H1 (cell line): ENCODE measurements at places on chromosomes 11 and 22.

DNA sequence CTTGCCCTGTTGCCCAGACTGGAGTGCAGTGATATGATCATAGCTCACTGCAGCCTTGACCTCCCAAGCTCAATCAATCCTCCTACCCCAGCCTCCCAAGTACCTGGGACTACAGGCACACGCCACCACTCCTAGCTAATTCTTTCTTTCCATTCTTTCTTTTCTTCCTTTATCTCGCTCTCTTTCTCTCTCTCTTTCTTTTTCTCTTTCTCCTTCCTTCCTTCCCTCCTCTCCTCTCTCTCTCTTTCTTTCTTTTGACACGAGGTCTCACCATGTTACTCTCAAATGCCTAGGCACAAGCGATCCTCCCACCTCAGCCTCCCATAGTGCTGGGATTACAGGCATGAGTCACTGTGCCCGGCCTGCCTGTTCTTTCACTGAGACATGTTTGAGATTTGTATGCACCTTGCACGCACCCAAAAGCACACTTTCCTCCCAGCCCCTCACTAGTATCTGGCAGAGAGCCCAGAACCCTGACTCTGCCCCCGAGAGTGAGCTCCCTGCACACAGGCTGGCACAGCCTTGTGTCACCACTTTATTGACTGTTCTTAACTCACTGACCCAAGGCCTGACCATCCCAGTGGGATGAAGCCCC is 56.8 kb downstream of the CD6 start:
- DNase-seq, result no peak
- no peak overlapping the region for H3K4me3 ChIP-seq
- H3K36me3 ChIP-seq, result no peaks in the 10 kb centered on the region
- peaks cover 2% of the 10 kb centered on the region; the same call in 1 of the 2 replicates for H3K27me3 ChIP-seq

DNA sequence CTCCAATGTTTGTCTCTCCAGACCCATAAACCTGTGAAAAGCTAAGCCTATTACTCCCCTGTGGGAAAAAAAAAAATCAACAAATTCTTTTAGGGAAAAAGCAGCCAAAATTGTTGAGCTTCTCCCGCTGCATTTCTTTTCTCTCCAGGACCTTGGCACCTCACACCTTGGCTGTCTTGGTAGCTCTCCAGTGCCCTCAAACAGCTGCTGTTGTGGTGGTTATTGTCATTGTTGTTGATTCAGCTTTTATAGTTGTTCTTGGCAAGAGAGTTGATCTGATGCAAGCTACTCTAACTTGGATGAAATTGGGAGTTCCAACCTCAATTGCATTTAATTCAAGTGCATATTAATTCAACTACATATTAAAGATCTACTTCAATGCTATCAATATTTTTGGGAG is 516.9 kb upstream of the LARGE1 start:
- no peak for DNase-seq
- no peak overlapping the region for H3K4me3 ChIP-seq
- no peaks in the 10 kb centered on the region for H3K36me3 ChIP-seq
- H3K27ac ChIP-seq, result no peak overlapping the region
- H3K27me3 ChIP-seq, result no peaks in the 10 kb centered on the region

DNA sequence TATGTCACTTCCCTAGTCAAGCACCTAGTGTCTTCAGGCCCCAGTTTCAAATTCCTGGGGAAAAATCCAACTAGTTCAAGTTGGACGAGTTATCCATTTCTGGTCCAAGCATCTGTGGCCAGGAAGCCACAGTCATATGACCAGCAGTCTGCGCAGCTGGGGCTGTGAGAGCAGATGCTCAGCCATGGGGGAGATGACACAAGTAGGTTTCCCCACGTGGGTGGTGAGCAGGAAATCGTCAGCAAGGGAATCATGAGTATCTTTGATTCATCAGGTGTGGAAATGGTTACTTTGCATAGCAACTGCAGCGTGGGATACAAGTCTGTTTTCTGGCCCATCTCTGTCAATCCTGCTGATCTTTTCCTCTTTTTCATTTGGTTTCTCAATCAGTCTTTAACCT is 185.3 kb downstream of the C11orf91 start:
- H3K4me1 ChIP-seq, result no peaks in the 10 kb centered on the region

DNA sequence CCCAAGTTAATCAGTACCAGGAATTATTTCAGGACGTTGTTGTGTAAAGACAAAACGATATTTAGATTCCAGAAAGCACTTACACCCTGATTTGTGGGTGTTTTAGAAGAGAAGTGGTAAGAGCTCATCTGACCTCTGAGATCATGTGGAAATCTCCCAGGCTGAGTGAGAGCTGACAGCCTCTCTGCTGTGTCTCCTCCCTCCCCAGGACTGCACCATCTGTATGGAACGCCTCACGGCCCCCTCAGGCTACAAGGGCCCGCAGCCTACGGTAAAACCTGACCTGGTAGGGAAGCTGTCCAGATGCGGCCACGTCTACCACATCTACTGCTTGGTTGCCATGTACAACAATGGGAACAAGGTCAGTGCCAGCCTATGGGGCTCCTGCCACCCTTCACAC is 20.0 kb downstream of the DTX4 start:
- H3K4me3 ChIP-seq, result no peak overlapping the region
- DNase-seq, result no peak
- H3K4me1 ChIP-seq, result no peaks in the 10 kb centered on the region
- H3K27me3 ChIP-seq, result no peaks in the 10 kb centered on the region

DNA sequence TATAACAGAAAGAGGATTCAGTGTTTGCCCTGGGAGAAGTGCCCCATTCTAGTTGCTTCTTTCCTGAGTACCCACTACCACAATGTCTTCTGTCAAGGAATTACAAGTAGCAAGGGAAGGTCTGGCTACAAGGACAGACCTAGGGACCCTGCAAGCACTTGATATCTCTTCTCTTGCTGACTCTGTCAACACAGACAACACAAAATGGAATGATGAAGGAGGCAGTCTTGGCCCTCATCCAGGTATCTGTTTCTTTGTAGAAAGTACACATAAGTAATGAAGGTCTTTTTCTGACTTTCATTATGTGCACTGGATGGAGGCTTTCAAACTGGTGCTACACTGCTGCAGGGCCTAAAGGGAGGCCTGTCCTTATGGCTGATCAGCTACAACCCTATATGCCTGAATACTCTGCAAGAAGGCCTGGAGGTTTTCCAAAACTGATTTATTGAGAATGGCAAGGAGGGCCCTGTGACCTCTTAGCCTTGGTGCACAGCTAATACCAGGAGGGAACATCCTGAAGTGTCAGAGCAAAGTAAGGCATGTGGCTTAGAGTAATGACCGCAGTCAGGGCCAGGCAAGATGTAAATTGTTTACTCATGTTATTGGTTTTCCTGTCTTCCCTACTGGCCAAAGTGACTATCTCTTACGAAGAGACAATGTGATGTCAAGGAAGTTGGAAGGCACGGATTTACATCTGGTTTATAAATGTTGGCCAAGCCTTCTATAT is 31.2 kb downstream of the GAB2 start:
- no peak for DNase-seq
- H3K4me1 ChIP-seq, result no peaks in the 10 kb centered on the region
- H3K27me3 ChIP-seq, result no peaks in the 10 kb centered on the region
- H3K27ac ChIP-seq, result no peak overlapping the region
- no peak overlapping the region for H3K4me3 ChIP-seq
- no peaks in the 10 kb centered on the region for H3K36me3 ChIP-seq

DNA sequence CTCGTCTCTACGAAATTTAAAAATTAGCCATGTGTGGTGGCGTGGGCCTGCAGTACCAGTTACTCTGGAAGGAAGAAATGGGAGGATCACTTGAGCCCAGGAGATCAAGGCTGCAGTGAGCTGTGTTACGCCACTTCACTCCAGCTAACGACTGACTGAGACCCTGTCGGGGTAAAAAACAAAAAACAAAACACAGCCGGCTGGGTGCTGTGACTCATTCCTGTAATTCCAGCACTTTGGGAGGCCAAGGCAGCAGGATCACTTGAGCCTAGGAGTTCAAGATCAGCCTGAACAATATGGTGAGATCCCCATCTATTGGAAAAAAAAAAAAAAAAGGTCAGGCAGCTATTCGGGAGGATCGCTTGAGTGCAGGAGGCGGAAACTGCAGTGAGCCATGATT is 2.4 kb downstream of the PAFAH1B2 start:
- H3K36me3 ChIP-seq, result peaks cover 45% of the 10 kb centered on the region
- peaks cover 6% of the 10 kb centered on the region for H3K4me1 ChIP-seq
- DNase-seq, result no peak

- no peak overlapping the region for H3K4me3 ChIP-seq
- H3K4me1 ChIP-seq, result peaks cover 2% of the 10 kb centered on the region
- no peaks in the 10 kb centered on the region; the same call in 1 of the 2 replicates for H3K27me3 ChIP-seq
- H3K36me3 ChIP-seq, result no peaks in the 10 kb centered on the region
Observed at GRCh38 chr11:69434471-69434931, 47.0 kb upstream of the LINC01488 start.

GRCh38 chr11:59216641-59217564 is 4.2 kb upstream of the MPEG1 start:
- no peak overlapping the region for H3K4me3 ChIP-seq
- no peaks in the 10 kb centered on the region for H3K27me3 ChIP-seq
- no peaks in the 10 kb centered on the region for H3K36me3 ChIP-seq
- H3K27ac ChIP-seq, result no peak overlapping the region

- no peaks in the 10 kb centered on the region; the same call in 1 of the 2 replicates for H3K27me3 ChIP-seq
- H3K4me1 ChIP-seq, result no peaks in the 10 kb centered on the region; the same call in 1 of the 2 replicates
- no peak overlapping the region for H3K4me3 ChIP-seq
- no peak for DNase-seq
Observed at GRCh38 chr22:45993143-45993692, 16.3 kb upstream of the WNT7B start.

GRCh38 chr11:44016131-44016530 is 31.6 kb upstream of the ACCSL start:
- no peak overlapping the region for H3K4me3 ChIP-seq
- peak; percentile 23 for DNase-seq
- no peak overlapping the region for H3K27ac ChIP-seq
- no peaks in the 10 kb centered on the region for H3K4me1 ChIP-seq

DNA sequence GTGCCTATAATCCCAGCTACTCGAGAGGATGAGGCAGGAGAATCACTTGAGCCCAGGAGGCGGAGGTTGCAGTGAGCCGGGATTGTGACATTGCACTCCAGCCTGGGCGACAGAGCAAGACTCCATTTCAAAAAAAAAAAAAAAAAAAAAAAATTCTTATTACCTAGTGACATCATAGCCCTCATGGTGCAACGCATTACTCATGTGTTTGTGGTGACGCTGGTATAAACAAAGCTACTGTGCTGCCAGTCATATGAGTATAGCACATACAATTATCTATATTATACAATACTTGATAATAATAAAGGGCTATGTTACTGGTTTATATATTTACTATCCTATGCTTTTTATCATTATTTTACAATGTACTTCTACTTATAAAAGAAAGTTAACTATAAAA is 41.2 kb downstream of the OR2AT4 start:
- no peaks in the 10 kb centered on the region for H3K4me1 ChIP-seq
- H3K27me3 ChIP-seq, result no peaks in the 10 kb centered on the region
- H3K4me3 ChIP-seq, result no peak overlapping the region

- no peaks in the 10 kb centered on the region for H3K27me3 ChIP-seq
- no peak overlapping the region for H3K27ac ChIP-seq
- DNase-seq, result no peak
- H3K36me3 ChIP-seq, result no peaks in the 10 kb centered on the region
Observed at GRCh38 chr11:104076455-104076854, 40.0 kb downstream of the DDI1 start.

- H3K36me3 ChIP-seq, result no peaks in the 10 kb centered on the region
- no peak overlapping the region for H3K27ac ChIP-seq
- no peaks in the 10 kb centered on the region for H3K4me1 ChIP-seq
- no peak overlapping the region for H3K4me3 ChIP-seq
- DNase-seq, result no peak
Observed at GRCh38 chr11:78268591-78269410, 80.1 kb downstream of the USP35 start.

DNA sequence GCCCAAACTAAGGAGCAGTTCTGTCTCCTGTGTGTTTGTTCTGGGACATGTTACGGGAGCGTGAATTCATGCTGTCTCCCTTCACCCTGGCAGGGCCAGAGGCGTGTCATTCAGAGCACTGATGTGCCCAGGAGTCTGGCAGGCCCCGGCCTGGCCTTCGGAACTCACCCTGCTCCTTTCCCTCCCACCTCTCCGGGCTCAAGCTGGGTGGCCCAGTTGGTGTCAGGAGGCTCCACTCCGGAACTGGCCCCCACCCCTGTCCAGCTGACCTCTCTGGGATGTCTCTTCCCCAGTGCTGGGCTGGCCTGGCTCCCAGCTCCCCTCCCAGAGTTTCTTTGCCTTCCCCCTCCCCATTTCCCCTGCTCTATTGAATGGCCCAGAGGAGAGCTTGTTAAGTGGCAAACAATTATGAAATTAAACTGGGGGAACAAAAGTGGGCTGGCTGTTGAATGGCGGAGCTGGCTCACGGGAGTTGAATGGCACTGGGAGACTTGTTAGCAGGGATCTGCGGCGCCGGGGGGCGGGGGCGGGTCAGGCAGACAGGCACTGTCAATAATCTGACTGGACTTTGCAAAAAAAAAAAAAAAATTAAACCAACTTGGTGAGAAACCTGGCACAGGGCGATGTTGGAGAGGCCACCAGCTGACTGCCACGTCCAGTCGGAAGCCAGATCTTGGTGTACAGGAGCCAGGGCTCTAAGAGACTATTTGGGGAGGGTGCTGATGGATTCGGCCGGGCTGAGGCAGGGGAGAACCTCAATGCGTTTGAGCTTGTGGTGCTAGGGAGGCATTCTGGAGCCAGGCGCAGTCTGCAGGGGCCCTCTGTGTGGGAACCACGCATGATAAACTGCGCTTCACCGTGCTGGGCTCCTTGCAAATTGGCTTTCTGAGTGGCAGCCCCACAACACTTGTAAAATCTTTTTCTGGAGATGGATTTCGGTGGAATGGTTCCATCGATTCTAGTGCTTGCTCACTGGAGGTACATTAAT is 1.3 kb downstream of the MPPED1 start:
- H3K36me3 ChIP-seq, result no peaks in the 10 kb centered on the region
- peaks cover 46% of the 10 kb centered on the region for H3K27me3 ChIP-seq
- H3K4me3 ChIP-seq, result no peak overlapping the region
- no peak for DNase-seq
- H3K27ac ChIP-seq, result no peak overlapping the region

DNA sequence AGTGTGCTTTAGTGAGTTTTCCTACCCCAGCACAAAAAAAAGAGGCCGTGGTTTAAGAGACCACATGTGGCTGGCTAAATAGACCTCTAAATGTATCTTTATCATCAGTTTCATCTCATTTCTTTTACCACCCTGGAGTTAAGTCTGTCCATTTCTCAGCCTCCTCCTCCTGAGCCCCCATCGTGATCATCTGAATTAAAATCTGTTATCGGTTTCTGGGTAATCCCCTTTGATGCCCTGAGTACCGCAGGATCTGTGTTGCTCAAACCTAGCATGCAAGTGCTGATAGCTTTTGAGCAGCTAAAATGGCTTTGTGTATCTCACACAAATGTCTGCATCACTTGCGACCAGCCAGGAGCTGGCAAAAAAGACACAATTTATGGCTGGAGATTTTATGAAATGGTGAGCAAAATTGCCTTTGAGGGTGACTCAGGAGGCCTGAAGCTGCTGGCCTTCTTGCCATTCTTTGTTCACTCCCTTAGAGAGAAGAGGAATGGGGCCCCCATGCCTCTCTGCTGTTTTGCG is 236.5 kb downstream of the NTM start:
- no peaks in the 10 kb centered on the region for H3K36me3 ChIP-seq
- H3K4me3 ChIP-seq, result no peak overlapping the region
- peaks cover 2% of the 10 kb centered on the region; the same call in 1 of the 2 replicates for H3K27me3 ChIP-seq

DNA sequence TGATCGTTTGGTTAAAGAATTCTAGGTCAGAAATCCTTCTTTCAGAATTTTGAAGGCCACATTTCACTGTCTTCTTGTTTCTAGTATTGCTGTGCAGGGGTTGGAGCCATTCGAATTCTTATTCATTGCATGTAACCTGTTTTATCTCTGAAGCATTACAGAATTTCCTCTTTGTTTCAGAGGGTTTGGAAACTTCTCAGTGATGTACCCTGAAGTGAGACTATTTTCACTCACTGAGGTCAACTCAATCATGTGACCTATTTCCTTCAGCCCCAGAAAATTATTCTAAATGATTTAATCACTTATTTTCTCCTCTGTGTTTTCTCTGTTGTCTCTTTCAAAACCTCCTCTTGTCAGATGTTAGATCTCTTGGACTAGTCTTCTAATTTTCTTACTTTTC is 147.8 kb downstream of the ENTHD1 start:
- no peaks in the 10 kb centered on the region for H3K4me1 ChIP-seq
- no peaks in the 10 kb centered on the region for H3K36me3 ChIP-seq
- no peak overlapping the region for H3K27ac ChIP-seq
